Stimulated activated CD8-positive, alpha-beta memory T cell treated with anti-CD3 and anti-CD28 coated beads, Interleukin-7, amount 100 ng/mL, for 24 hours (primary cell): ENCODE measurements at places on chromosomes 2 and 18.

GRCh38 chr2:83229443-83229842, 1229.6 kb downstream of the SUCLG1 start:
- no peak for DNase-seq

GRCh38 chr2:147663962-147664361, 180.9 kb upstream of the ACVR2A start:
- no peak for DNase-seq

DNA sequence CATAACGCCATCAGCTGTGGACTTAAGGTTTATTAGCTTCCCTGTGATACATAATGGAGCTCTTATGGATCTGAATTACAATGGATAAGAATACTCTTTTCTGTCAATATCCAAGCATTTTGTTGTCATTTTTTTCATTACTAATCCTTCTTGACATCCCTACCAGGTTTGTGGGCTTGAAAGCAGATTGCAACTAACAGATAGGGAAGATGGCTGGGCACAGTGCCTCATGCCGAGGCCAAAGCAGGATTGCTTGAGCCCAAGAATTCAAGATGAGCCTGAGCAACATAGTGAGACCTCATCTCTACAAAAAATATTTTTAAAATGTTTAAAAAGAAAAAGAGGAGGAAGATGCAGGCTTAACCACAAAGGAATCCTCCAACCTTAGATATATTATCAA, 42.4 kb downstream of the ASXL2 start:
- DNase-seq, result no peak

- DNase-seq, result no peak
Measured at GRCh38 chr2:180001726-180002125, 5.4 kb downstream of the CWC22 start.

DNA sequence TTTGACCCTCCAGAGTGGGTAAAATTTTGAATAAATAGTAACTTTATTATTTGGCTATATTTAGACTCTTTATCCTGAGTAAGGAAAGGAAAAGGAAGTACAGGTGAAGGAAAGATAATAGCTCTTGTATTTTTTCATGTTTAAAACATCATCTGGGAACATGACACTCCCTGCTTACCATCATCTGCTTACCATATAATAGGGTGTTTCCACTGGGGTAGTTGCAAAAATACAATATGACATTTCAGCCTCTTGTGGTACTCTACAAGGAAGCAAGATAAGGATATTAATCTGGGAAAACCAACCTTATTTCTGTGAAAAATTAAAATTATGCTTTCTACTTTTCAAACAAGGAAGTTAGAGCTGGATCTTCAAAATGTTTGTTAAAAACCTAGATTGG, 9.9 kb downstream of the RELCH start:
- DNase-seq, result no peak

DNA sequence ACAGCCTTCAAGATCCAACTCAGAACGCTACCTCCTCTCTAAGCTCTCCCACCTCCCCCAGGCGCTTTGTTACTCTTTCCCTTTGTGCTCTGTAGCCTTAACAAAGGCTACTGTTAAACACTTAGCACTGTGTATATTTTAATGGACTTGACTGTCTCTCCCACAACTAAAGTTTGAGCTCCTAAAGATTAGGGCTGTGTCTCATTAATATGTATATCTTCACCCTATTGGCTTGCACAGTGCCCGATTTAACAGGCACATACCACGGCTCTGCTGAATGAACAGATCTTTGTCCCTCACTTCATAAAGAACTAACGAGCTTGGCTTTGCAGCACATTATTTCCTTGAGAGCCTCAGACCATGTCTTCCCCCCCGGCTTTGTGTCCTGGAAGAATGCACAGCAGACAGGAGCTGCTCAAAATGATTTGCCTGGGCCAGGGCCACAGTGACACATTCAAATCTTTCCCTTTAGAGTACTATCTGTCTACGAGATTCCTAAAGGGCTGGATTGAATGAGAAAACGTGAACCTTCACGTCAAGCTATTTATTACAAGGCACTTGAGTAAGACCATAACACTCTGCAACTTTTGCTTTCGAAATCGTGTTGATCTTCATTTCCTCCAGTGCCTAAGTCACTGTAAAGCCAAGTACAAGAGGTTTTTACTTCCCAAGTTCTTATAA, 22.1 kb downstream of the ABHD3 start:
- DNase-seq, result no peak

GRCh38 chr2:175844169-175844568, 157.9 kb downstream of the LNPK start:
- DNase-seq, result no peak

- no peak for DNase-seq
Measured at GRCh38 chr18:67550872-67551520, 34.5 kb upstream of the DSEL start.

DNA sequence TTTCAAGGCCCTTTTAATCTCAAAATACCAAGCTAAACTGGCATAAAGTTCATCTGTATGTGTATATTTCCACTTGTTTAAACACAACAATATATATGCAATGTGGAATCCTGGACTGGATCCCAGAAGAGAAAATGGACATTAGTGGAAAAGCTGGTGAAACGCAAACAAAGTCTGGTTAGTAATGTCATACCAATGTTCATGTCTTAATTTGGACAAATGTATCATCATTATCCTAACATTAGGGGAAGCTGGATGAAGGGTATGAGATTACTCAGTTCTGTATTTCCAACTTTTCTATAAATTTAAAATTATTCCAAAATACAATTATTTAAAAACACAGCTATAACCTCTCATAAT, 3.8 kb downstream of the SP3 start:
- DNase-seq, result no peak

DNA sequence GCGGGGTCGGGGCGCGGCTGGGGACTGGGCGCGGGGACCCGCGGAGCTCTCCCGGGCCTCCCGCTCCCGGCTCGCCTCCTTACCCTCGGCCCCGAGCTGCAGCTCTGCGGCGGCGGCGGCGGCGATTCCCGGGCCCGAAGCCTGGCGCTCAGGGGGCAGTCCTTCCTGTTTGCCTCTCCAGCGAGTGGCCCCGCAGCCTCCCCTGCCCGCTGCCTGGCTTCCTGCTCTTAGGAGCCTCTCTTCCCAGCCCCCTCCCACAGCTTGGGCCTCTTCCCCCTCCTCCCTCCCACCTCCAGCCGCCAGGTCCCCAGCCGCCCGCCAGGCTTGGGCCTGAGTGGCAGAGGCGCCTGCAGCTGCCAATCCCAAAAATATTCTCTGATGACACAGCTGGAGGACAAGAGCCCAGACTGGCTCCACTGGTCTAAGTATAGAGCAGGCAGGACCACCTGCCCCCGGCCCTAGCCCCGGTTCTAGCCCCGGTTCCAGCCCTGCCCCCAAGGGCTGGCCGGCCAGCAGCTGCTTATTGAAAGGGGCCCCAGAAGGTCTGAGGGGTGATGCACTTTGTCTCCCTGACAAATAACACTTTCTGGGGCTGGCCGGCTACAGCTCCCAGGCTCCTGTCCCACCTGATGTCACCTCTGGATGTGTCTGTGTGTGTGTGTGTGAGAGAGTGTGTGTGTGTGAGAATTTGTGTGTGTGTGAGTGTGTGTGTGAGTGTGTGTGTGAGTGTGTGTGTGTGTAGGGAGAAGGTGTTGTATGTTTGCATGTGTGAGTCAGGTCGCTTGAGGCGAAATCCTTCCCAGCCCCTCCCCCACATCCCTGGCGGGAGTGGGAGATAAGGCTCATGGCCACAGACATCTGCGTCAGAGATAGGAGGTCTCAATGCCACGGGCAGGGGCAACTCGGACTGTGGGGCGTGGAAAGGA, at the start of gene OBSL1:
OBSL1 (minus strand) TSS at position 229 of the 926 bp plus-strand sequence. CDS start 307 bp downstream, outside the sequence.
- no peak for DNase-seq

DNA sequence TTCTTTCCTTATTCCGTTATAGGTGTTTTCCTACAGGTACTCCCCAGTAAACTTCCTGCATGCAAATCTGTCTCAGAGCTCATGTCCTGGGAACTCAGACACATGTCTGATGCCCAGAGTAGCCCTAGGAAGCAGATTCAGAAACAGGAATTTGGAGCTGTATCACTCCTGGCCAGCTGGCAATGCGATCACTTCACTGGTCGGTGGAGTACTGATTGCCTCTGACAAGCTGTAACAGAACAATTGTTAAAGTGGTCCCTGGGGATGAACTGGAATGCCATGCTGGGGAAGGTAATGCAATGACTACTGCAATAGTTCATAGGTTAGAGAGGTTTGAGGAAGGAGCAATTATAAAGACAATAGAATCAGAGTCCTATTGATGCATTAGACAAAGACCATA, 131.6 kb upstream of the DOCK10 start:
- no peak for DNase-seq

- no peak for DNase-seq
Measured at GRCh38 chr2:148103946-148104345, 83.1 kb downstream of the MBD5 start.

DNA sequence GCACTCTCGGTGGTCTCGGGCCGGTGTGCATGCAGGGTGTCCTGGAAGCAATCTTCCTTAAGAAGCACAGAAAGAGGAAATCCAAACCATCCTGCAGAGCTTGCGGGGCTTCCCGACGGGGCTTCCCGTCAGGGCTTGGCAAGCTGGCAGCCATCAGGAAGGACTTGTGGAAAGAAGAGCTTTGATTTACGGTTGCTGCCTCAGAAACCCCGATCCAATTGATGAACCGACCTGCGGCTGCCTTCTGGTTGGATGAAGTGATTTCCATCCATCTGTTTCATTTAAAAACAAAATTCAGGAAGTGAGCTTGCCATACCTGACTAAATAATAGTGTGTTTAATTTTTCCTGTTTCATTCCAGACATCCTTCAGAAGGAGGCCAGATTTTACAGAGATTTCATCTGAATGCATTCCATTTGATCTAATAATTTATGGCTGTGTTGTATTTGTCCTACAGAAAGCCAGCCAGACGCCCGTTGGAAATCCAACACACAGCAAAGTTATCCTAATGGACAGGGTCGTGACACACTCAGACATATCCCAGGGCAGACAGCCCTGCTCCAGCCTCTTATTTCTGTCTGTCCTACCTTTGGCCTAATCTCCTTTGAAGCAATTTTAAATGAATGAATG, 141.3 kb downstream of the SEPTIN10 start:
- DNase-seq, result no peak

- DNase-seq, result no peak
Measured at GRCh38 chr2:98709535-98709934, 21.4 kb downstream of the MGAT4A start.

DNA sequence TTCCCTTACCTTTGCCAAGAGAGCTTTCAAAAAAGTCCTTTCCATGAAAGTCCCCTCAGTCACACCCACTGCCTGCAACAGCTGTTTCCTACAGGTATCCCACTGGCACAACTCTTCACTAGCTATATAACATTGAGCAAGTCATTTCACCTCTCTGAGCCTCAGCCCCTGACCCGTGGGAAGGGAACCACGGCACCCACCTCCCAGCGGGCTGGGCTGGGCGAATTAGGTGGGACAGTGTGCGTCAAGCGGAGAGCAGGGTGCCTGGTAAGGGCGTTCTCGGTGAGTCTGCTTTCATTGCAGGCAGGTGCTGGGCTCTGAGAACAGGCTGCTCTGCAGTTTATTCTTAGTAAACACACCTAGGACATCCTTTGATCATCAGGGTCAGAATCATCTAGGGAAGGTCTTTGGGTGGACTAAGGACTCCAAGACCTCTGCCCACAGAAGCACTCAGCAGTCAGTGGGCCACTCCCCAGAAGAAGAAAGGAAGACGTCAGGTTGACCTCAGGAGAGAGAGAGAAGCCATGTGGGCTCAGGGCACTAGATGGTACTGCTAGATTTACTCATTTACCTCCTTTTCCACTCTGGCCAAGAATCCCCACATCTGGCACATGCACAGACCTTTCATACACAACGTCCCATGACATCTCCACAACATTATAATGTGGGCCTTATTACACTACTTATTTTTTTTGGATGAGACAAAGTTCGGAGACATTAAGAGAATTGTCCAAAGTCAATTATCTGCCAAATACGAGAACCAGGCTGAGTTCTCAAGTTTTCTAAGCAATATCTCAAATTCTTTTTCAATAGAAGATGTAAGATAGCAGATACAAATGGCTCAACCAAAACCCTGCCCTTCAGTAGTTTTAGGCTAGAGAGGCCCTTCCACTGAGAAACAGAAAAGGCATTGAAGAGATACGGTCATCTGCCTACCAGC, 79.9 kb downstream of the GALNT14 start:
- no peak for DNase-seq

GRCh38 chr2:45256867-45257641, 247.8 kb upstream of the SIX2 start:
- no peak for DNase-seq

DNA sequence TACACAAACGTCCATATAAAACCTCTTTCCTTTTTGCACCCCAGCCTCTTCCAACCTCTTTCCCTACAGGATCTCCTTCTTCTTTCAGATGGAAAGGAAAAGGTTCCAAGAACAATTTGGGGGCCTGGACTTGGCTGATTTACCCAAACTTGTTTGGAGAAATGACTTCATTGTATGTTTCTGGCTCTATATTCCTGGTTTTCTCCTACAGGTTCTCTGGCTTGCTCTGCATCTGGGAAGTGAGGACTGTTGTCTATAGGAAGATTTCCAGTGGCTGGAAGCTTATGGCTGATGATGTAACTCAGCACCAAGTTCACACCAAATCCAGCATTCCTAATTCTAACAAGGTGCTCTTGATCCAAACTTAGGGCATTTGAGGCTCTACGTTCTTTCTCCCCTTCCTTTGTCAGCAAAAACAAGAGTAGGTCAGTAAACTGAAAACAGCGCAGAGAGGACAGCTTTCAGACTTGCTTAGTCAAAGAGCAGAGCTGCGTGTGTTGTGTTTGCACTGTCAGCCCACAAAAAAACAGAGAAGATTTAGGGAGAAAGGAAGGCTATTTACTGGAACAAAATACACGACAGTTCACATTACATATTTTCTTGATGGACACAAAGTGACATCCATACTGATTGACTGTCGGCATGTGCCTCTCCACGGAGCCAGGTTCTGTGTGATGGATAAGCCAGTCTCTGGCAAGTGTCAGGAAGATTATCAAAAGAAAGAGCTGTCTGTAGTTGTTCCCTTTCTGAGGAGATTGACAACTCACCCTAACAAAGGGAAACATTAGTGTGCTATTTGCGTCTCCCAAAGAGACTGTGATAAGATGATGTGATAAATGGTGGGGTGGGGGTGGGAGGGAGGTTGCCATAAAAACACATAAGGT, 39.7 kb downstream of the CDCA7 start:
- no peak for DNase-seq

- DNase-seq, result no peak
Measured at GRCh38 chr2:88855620-88856408, 164.3 kb downstream of the RPIA start.
